GOT3 (cell line): ENCODE measurements at places on chromosomes 3 and 15.
A peak's percentile ranks its signal among the peaks of the same experiment; 100 is the strongest.

- DNase-seq = no peak
Measured at GRCh38 chr3:151452368-151452767, 8.5 kb downstream of the IGSF10 start.

- DNase-seq = no peak
Measured at GRCh38 chr15:68428431-68428940, 3.5 kb downstream of the ITGA11 start.

DNA sequence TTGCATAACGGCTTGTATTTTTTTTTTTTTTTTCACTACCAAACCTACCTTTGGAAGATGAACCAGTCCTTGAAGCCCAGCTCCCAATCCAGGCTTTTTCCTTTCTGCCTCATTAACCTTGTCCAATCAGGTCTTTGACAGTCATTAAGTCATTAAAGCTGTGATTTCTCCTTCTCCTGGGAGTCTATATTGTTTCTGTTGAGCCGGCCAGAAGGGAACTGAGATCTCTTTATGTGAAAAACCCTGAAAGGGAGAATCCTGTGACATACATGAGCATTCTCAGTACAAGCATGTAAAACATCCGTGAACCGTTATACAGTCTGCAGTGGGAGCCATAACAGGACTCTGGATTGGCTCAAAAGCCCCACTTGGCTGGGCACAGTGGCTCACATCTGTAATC, 40.0 kb downstream of the ZNF589 start:
- no peak for DNase-seq

DNA sequence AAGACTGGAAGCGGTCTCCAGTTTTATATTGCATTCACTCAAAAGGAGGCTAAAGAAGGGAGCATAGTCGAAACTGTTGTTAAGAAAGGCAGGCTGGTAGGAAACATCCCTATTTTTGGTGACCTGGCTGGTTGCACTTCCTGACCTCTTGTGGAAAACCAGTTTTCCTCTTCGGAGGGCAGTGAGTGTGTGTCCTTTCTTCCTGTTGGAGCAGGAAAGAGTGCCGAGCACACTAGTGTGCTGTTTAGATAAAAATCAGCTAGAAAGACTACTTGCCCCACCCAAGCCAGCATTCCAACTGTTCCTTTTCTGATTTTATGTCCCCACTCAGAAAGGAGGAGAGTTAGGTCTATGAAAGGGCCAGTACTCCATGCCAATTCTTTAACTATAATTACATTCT, 65.1 kb upstream of the CCR4 start:
- no peak for DNase-seq

DNA sequence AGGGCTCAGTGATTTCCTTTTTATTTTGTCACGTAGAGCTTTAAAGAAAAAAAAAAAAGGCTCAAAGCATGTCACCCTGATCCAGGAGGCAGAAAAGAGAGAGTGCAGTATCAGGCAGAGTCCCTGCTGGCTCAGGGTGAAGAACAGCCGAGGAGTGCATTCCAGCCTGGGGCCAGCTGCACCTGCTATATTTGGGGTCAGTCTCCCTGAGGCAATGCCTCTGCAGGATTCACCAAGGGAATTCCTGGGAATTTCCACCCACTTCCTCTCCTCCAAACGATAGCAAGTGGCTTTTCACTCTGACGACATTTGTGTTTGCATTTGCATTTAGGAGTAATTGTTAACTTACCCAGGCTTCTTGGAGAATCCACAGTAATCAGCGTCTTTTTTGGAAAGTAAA, 202.9 kb upstream of the CTNNB1 start:
- DNase-seq = no peak

DNA sequence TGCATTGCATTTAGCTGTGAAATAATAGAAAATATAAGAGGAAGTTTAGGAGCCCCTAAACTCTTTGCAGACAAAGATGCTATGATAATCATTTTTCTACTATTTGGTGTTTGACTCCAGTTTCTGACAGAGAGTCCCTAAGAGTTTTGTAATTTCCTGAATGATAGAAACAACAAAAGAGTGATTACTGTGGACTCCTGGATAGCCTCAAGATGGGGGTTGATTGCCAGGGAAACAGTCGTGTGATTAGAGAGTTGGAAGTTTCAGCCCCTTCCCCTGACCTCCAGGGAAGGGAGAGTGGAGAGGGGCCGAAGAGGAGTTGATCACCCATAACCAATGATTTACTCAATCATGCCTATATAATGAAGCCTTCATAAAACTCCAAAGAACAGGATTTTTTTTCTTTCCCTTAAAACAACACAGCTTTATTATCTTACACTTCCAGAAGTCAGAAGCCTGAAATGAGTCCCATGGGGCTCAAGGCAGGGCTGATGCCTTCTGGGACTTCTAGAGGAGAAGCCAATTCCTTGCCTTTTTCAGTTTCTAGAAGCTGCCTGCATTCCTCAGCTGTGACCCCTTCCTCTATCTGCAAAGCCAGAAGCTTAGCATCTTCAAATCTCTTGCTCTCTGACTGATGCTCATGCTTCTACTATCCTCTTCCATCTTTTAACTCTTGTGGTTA, 292.3 kb upstream of the ZPLD1 start:
- DNase-seq = no peak

DNA sequence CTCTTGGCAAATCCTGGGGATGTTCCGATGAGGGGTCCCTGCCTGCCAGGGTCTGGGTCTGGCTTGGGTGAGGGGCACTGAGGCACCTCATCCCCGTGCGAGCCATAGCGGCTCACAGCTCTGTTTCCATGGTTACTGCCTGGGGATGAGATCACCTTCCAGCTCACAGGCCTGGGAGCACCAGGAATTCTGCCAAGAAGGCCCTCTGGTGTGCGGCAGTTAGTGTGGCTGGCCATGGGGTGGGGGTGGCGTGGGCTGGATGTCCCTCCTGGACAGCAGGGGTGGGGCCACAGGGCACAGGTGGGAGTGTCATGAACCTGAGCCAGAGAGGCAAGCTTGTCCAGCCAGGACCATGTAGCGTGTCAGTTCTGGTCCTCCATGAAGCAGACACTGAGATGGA, 22.1 kb upstream of the PRR23E start:
- DNase-seq = peak; percentile 40

DNA sequence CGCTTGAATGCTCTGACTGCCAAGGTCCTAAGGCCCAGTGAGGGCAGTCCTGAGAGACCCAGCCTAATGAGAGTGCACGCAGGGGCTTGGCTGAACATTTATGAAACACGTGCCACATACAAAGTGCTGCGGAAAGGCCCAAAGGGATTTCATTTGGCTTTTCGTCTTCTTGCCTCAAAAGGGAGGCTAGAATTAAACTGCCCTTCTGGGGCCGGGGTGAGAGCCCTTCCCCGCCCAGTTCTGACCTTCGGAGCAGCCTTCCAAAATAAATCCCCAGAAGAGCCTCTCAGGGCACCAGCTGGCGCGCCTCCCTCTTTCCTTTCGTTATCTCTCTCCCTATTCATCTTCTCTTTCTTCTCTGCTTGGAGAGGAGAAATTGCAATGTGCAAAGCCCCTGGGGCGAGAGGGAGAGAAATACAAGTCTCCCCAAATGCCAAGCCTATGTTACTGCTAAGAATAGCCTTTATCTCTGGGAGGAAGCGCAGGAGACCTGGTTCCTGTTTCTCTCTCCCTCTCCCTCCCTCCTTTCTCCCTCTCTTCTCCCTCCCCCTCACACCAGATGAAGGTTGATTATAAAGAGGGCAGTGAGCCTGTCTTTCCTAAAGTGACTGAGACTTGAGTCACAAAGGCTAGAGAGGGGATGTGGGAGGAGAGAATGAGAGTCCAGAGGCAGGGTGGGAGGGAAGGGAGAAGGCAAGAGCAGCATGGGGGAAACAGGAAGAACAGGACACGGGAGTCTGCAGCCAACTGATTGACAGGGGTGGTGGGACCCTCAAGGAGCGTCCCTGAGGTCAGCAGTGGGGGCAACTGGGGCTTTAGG, 36.7 kb upstream of the NDUFB4 start:
- no peak for DNase-seq

DNA sequence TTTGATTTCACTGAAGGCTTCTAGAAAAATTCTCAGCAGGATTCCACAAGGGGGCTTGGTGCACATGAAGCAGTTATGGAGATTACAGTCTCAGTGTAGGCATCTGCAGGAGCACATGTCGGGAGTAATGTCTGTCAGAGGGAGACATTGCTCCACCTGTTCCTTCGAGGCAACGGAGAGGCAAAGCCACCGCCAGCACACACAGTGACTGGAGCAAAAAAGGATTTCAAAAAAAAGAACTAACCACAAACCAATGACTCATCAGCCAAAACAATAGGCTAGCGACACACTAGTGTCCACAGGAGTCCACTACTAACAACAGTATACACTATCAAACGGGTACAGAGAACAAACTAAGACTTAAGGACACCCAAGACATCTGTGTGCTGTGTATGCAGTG, 68.9 kb downstream of the NPTN start:
- DNase-seq = no peak

DNA sequence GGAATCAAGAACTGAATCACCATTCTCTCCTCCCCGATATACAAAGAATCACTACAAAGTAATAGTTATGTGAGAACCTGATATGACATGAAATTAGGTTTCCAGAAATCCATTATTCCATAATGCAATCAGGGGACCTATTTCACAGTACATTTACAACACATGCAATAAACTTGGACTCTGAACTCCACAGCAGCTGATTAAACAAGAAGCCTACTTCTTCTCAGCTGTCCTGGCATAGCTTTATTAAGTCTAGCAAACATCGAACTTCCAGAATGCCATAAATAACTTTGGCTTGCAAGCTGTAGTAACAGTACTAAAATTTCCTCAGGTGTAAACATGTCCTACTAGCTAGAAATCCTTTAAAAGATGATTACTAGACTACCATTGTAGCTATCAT, 17.8 kb downstream of the PDCD10 start:
- DNase-seq = no peak

- no peak for DNase-seq
Measured at GRCh38 chr3:133694288-133695268, 32.8 kb upstream of the TOPBP1 start.

DNA sequence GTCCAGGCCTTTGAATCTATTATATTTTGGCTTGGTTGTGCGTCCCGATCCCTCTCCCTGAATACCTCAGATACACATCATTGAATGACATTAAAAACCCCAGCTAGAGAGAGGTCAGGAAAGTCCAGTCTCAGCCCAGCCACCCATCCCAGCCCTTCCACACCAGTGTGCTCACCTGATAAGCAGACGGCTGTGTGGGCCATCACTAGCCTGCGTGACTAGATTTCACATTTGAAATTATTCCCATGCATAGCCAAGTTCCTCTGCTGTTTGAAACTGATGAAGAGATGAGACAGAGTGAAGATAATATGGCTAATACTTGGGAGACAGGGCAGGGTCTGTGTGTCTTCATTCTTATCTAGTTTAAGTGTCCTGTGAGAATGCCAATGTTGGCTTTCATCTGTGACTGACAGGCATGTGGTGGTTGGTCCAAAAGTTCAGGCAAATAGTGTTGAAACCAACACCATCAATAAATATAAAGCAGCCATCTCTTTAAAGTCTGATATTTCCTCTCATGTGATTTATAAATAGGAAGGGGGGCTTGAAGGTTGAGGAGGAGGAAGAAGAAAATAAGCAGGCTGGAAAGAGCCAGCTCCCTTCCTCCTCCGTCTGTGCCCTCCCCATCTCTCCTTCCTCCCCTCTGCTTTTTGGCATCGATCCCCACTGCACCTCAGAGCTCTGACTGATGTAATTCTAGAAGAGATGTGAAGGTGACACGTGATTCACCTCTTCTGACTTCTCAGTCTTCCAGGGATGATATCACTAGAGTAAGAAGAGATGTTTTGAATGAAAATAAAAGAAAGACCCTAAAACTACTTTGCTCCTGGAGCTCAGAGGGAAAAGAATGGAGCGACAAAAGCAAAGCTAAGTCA, 5.1 kb downstream of the FAM43A start:
- no peak for DNase-seq

DNA sequence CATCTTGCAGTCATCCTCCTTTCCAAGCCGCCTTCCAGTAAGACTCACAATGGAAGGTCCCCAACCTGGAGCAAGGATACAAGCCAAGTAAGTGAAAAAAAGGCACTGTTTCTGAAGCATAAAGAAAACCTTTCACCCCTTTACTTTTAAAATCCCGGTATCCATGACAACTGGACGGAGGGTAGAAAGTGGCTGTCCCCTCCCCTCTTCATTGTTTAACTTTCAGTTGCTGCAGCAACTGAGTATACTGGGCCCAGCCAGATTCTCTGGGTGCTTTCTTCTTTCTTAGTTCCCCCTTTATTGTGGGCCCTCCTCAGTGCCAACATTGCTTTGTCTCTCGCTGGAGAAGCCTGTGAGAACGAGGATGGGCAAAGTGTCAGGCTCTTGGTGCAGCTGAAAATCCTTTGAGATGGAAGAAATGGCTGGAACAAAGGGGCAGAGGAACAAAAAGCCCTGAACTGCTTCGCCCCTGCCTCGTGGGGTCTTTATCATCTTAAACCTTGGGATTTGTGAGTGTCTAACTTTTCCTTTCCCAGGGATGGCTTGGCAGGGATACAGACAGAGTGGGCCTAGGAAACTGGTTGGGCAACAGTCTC, 224.0 kb upstream of the RGMA start:
- DNase-seq = no peak
